Right ventricle myocardium inferior (tissue), 1 donor: ENCODE measurements at places on chromosomes 2 and 18. TPM values are rescaled to one million over a fixed set of nuclear protein-coding genes. Genes with fewer than 3 reads are reported as not detected.
A peak's percentile ranks its signal among the peaks of the same experiment; 100 is the strongest.

GRCh38 chr2:127422559-127423477, 4.6 kb downstream of the PROC start:
- peak; percentile 81 for DNase-seq

- DNase-seq: no peak
These were observed 318.8 kb downstream of the RND3 start for GRCh38 chr2:150168595-150169236.

- DNase-seq: no peak
These were observed 65.5 kb downstream of the STEAP3 start for GRCh38 chr2:119289093-119289492.

DNA sequence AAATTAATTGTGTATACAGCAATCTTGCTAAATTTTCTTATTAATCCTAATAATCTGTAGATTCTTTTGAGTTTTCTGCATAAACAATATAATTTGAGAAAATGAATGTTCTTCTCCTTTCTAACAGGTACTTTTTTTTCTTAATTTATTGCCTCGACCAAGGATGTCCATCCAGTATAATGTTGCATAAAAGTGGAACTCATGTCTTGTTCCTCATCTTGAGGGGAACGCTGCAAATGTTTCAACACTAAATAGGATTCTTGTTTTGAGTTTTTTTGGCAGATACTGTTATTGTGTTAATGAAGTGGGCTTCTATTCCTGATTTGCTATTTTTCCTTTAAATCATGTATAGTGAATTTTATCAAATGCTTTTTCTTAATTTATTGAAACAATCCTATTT, 244.4 kb upstream of the REV1 start:
- no peak for DNase-seq

Gene POLR1A
- total RNA-seq: 12.8 TPM

Gene ADD2
- 2.3 TPM for total RNA-seq
